LoVo (cell line): ENCODE measurements at places on chromosomes 4 and X.

GRCh38 chr4:26217481-26217880 is 103.3 kb upstream of the RBPJ start:
- DNase-seq = no peak

GRCh38 chr4:177292171-177292570 is 17.5 kb upstream of the NEIL3 start:
- no peak for DNase-seq

DNA sequence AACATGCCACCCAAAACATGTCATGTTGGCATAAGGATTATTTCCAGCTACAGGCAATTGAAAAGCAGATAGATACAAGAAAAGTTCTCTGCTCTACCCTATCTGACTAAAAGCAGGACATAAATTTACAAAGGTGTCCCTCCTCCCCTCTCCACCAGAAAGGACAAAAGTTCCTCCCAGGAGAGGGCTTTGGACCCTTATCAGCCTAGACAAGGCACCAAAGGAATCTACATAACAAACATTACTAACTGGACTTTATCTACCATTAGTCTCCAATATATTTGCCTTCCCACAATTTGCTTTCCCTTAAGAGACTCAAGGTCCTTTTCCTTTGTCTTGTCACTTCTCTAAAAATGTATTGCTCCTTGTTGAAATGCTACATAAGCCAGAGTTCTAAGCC is 55.6 kb downstream of the ADGRA3 start:
- no peak for DNase-seq

DNA sequence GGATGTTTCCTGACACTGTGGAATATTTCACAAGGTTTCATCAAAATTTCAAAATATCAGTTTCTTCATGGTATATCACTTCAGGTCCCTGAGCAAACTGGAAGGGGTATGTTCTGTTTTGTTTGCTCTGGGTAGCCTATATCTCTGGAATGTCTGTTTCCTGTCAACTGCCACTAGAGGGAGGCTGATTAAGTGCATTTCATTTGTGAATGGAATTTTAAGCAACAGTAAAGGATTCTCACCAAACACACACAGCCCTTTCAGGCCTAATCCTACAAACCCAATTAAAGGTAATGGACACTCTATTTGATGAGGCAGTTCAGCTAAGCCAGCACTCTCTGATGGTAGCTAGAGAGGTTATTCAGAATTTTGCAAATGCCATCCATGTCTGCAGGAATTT is 307.1 kb downstream of the TEX13A start:
- peak; percentile 1 for DNase-seq

GRCh38 chr4:153152501-153153338 is 51.5 kb upstream of the TRIM2 start:
- peak; percentile 42 for DNase-seq

DNA sequence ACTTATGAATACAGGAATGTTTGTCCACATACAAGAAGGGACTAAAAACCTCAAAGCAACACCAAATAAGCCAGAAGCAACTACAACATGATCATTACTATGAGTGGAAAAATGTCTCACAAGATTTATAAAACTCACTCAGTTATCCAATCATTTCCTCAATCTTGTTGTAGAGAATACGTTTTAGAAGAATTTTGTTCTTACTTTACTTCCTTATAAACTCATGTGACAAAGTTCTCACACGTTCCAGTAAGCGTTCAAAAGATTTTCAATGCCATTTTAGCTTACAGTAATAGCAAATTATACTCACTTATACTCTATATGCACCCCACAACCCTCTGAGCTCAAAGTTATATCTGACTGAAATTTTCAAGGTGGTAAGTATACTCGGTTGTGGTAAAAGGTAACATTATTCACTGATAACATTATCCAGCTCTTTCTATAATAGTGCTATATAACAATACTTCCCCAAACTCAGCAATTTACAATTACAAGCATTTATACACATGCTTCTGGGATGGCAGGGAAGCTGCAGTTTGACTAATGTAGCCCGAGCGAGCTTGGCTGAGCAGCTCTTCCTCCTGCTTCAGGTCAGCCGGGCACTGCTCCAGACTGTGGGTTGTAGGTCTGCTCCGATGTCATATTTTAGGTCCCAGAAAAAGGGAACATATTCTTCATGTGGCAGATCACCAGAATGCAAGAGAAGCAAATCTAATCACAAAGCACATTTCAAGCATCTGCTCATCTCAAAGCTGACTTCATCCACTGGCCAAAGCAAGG is 226.3 kb downstream of the RCHY1 start:
- DNase-seq = no peak

DNA sequence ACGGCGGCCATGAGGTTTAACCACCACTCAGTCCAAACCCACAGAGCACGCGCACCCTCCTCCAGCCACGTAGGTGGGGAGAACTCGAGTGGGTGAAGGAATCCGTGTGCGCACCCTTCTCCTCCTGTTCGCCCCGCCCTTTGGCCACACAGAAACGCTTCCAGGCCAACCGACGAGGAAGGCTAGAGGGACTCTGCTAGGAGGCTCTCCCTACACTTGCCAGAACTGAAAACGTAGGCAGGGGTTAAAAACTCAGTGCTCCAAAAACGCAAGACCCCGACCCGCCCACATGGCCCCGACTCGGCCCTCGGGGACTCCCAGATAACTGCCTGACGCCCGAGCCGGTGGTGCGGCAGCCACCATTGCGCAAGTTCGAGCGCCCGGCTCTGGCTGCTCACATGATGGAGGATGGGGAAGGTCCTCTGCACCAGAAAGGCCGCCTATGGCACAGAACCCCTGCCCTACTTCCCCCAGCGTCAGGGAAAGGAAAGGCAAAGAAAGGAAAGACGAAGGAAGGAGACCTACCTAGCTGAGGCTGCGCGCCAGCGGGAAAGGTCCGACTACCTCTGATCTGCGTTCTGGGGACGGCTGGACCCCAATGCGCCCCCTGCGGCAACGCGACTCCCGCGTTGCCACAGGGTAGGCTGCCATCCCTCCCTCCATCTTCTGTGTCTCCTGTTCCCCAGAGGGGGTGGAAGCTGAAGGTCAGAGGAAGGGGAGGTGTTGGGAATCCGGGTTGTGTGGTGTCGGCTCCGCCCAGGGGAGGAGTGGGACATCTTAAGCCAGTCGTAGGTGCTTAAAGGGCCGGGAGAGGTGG is 201.9 kb upstream of the AGTR2 start:
- DNase-seq = peak; percentile 41

- DNase-seq = no peak
Measured at GRCh38 chr4:146485968-146486367, 35.8 kb downstream of the SLC10A7 start.

- DNase-seq = no peak
Measured at GRCh38 chr4:27881705-27882104, 1021.1 kb downstream of the STIM2 start.
